ELF-1 (cell line): ENCODE measurements at places on chromosomes 4 and X.

- DNase-seq: no peak
Measured at GRCh38 chrX:36978886-36979285, 29.3 kb upstream of the FAM47C start.

DNA sequence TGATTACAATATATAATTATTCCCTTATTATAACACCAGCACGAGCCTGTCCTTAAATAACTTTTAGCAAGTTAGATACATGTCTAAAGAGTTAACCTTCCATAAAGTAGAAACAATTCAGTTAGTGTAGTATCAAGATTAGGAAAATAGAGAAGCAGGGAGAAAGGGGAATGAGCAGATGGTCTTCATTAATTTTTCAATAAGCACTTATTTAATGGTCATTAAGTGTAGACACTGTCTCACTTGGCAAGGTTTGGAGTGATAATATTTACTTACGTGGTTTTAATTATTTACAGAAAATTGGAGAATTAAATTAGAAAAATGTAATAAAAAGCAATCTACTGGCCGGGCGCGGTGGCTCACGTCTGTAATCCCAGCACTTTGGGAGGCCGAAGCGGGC is 99.7 kb downstream of the PDS5A start:
- no peak for DNase-seq

DNA sequence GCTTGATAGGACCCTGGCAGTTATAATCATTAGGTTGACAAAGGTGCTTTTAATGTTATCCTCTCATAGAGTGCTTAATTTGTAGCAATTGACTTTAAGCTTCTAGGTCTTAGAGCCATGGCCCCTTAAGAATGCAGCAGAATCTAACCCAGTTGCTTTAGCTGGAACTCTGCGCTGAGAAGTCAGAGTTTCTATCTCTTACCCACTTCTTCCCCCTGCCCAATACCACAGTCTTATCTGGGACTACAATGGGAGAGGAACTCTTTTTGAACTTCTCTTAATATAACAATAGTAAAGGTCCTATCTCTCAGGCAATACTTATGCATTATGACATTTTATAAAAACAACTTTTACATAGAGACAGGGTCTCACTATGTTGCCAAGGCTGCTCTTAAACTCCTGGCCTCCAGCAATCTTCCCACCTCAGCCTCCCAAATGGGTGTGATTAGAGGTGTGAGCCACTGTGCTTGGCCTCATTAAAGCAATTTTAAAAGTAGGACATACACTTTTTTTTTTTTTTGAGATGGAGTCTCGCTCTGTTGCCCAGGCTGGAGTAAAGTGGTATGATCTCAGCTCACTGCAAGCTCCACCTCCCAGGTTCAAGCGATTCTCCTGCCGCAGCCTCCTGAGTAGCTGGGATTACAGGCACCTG is 1.8 kb downstream of the TLR10 start:
- no peak for DNase-seq

GRCh38 chrX:118212817-118213183 is 96.2 kb upstream of the KLHL13 start:
- DNase-seq: no peak

- peak; percentile 84 for DNase-seq
Measured at GRCh38 chrX:107716816-107717700, 58.5 kb downstream of the TSC22D3 start.

DNA sequence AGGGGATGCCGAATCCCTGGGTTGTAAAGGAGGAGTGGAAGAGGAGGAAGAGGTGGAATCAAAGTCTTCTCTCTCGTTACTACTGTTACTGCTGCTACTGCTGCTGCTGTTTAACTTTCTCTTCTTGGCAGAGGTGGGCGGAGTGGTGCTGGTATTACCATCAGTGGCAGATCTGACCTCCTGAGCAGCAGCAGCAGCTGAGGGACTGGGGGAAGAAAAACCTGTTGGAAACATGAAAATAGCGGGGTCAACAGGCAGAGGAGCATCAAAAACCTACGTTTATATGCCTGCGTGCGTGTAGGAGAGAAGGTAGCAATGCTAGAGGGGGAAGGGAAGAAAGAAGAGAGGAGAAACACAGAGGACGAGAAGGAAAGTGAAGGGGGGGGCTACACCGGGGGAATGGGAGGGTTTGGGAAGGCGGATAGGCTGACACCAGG is 339 bp downstream of the CUL4B start:
- no peak for DNase-seq

DNA sequence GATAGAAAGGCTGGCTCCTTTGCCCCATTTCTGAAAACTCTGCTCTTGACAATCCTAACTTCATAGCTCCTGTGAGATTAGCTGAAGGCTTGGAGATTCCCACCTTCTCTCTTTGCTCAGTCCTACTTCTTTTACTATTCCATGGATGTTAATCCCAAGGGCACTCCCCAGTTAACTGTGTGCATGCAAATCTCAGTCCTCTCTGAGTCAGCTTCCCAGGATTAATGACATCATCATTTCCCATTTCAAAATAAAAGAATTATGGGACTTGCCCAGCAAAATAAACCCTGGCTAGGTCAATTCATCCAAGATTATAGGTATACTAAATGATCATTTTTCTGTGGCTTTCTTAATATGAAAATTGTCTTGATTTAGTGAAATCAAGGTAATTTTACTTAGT is 328.6 kb upstream of the NR3C2 start:
- no peak for DNase-seq

DNA sequence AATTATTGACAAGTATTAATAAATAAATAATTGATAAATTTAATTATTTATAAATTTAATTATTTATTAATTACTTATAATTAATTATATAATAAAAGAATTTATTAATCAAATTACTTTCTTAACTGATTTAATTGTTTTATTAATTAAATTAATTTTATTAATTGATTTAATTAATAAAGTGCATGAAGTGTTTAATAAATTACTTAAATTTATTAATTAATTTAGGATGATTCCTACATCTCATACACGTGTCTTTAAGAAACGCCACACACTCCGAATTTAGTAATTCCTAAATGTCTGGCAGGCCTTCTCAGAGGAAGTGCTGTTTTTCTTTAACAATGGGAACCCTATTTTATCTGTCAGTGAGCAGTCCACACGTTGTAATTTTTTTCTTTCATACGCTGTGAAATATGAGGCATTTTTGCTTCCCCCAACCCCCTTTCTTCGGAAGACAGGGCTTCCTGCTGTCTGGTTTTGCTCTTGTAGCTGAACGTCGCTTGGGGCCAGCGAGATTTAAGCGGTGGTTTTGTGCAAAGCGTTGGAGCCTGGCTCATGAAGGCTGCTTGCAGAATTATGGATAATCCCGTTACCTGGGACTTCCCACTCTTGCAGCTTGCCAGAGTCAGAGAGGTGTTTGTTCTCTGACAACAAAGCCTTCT is 46.8 kb downstream of the CRLF2 start:
- peak; percentile 75 for DNase-seq

- no peak for DNase-seq
Measured at GRCh38 chr4:185792384-185793115, 19.4 kb downstream of the SORBS2 start.

- peak; percentile 44 for DNase-seq
Measured at GRCh38 chr4:168923526-168924194, 86.4 kb downstream of the CBR4 start.

- DNase-seq: no peak
Measured at GRCh38 chr4:121108557-121108956, 36.2 kb upstream of the NDNF start.

- no peak for DNase-seq
Measured at GRCh38 chr4:21380861-21381260, 567.7 kb downstream of the KCNIP4 start.

- no peak for DNase-seq
Measured at GRCh38 chrX:8864161-8864560, 63.0 kb upstream of the FAM9A start.
